ENCODE measurements at places on chromosomes 3 and 15.

DNA sequence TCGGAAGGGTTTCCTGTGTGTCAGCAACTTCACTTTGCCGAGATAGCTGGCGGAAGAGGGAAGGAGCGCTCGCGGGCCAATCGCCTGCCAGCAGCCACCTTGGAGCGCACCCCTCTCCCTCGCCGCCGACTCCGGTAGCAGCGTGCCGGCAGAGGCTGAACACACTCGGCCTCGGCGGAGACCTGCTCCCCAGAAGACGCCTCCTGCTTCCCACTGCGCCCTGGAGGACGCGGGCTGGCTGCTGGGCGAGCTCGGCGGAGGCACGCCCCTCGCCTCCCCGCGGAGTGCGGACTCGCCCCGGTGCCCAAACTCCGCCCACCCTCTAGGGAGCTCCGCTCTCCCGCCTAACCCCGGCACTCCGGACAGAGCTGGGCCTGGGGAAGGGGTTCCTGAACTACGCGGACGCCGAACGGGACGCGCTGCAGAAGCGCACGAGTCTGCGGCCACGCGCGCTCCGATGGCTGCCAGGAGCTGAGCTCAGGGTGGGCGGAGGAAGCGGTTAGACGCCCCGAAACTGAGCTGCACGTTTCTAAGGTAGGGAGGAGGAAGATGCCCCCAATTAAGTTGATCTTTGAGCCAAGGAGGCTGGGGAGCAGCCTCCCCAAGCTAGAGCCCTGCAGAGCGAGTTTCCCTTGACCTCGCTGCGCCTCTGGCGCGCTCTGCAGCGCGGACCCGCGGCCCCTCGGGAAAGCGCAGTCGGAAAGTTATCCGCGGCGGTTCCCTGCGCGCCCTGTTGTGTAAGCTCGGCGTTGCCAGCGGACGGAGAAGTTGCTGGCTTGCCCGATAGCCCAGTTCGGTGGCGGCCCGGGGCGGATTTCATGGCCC is at the start of gene P2RY1:
TSS of gene P2RY1 (plus strand) at position 356 of the 825 bp plus-strand sequence. CDS start 652 bp downstream, outside the sequence.
- no peak for DNase-seq

- no peak for DNase-seq
Measured at GRCh38 chr15:59291213-59291549, 81.5 kb downstream of the MYO1E start.

DNA sequence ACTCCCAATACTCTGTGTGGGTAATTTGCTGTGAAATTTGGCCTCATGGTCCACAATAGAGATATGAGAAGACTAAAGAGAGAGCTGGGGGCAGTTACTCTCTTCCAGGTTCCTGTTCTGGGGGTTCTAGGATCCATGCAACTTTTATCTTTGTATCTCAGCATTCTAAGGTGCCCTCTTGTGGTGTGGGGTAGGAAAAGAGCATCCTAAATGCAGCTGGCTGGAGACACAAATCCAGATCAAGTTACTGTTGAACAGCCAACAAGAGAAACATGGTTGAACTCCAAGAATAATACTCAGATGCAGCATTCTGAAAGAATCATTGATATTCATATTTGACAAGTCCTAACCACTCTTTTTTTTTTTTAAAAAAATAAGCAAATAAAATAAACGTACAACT is 238.2 kb downstream of the GREM1 start:
- DNase-seq: no peak

- no peak for DNase-seq
Measured at GRCh38 chr15:57553526-57553925, 38.2 kb upstream of the MYZAP start.

GRCh38 chr3:43025423-43025822 is 46.3 kb downstream of the GASK1A start:
- no peak for DNase-seq

GRCh38 chr15:31905054-31905453 is 125.3 kb upstream of the CHRNA7 start:
- DNase-seq: no peak

- DNase-seq: no peak
Measured at GRCh38 chr15:68402432-68403160, 29.4 kb downstream of the ITGA11 start.

DNA sequence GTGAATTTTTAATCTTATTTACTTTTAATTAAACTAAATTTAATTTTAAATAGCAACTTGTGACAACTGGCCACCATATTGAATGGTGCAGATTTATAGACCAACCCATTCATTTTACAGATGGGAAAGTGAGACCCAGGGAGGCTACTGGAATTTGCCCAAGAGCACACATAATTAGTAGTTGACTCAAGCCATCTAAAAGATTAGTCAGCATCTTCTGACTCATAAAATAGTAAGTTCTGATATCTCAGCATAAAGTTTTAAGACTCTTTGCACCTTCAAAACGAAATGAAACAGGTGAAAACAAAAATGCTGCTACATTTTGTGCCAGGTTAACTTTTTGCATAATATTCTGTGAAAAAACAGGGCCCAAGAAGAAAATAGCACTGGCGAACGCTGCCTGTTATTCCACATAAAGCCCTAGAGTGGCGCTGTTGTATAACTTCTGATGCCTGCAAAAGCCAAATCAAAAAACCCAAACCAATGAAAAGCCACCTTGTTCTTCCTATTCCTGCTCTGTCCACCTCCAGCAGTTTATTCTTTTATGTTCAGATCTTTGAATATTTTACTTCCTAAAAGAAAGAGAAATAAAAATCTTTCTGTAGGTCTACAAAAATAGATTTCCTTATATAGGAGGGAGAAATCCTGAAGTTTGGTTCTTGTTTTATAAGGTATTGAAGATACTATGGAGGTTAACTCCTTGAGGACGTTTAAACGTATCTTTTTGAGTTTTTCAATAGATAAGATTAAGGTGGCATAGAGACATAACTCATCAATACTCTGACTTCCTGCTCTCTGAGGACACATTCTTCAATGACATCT is 62.8 kb downstream of the OTOL1 start:
- no peak for DNase-seq

GRCh38 chr3:10099041-10099440 is 9.0 kb downstream of the FANCD2OS start:
- no peak for DNase-seq

GRCh38 chr15:70339571-70340493 is 242.1 kb upstream of the TLE3 start:
- DNase-seq: no peak

DNA sequence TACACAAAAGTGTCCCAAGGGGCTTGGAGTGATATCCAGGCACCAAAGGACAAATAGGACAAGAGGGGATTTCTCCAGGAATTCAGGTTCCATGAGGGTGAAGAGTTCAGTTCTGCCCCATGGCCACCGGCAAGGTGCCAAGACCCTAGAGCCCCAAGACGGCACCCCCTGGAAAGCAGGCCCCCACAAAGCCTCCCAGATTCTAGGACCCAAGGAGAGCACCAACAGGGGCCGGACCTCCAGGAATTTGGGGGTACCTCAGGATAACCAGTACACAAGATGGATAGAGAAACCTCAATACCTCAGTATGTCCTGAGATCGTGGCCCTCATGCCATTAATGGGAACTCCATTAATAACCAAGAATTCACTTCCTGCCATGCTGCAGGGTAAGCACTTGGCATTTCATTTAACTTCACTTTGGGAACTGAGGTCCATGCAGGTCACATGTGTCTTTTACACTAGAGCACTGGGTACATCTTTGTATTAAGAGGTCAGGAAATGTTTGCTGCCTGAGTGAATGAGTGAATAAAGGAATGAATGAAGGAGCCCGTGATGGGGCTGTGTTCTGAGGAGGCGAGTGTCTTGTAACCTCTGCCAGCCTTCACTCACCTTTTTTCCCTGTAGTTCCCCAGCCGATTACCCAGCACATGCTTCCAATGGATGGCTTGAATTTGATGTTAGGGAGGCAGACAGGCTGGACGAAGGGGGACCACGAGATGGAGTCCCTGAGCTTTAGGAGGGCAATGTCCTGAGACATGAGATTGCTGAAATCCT is 15.5 kb upstream of the PRSS50 start:
- no peak for DNase-seq

DNA sequence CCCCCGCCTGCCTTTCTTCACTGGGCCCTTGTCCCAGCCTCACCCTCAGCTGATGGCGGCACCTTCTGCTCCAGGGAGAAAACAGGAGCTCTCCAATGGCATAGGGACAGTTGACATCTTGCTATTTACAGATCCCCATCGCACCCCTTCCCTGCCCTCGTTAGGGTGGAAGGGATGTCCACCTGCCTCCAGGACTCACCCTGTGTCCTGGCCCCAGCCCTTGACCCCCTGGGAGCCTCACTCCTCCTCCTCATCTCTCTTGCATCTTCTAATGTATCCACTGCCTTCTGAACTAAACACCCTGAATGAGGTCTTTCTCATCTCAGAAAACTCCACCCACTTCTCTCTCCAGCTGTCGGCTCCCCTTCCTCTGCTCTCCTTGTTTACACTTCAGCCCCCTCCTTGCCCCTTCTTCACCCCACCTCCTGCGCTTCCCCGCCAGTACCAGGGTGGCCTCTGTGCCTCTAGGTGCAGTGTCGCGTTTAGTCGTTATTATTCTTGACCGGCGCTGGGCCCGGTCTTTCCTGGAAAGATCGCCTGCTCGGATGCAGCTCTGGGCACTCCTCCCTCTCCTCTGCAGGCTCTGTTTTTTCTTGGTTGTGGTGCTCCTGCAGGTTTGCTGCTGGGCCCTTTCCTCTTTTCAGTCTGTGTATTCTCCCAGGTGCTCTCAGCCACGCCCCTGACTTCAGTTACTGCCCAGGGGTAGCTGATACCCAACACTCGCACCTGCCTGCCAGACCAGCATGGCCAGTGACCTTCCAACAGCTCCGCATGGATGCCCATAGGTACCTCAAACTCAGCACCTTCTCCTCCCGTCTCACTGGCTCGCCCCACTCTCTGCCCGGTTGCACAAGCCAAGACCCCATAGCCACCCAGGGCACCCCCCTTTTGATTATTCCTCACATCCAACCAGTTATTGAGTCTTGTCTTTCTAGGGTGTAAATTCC is 42.9 kb downstream of the PML start:
- DNase-seq: no peak

GRCh38 chr3:123143669-123144411 is 57.9 kb upstream of the SEC22A start:
- no peak for DNase-seq

- no peak for DNase-seq
Measured at GRCh38 chr15:71651750-71652186, 158.6 kb upstream of the NR2E3 start.

GRCh38 chr3:41304593-41304992 is 105.3 kb downstream of the CTNNB1 start:
- DNase-seq: no peak

GRCh38 chr3:111608383-111608782 is 13.2 kb upstream of the ZBED2 start:
- no peak for DNase-seq

GRCh38 chr15:32967521-32967920 is 227.0 kb downstream of the FMN1 start:
- DNase-seq: no peak

DNA sequence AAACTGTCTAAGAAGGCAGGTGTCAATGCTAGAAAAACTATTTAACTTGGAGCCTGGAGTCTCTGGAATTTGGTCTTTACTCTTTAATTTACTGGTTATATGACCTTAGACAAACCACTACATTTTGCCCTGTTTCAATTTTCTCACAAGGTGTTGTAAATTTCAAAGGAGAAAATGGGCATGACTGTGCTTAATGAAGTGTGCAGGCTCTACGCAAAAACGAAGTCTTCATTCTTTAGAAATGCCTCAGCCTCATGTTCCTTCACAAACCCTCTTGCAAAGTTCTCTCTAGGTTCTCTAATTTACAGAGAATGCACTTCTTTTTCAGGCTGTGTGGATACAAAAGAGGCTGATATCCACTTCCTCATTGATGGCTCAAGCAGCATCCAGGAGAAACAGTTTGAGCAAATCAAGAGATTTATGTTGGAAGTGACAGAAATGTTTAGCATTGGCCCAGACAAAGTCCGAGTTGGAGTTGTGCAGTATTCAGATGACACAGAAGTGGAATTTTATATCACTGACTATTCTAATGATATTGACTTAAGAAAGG is 39.1 kb downstream of the COL6A5 start:
- no peak for DNase-seq

DNA sequence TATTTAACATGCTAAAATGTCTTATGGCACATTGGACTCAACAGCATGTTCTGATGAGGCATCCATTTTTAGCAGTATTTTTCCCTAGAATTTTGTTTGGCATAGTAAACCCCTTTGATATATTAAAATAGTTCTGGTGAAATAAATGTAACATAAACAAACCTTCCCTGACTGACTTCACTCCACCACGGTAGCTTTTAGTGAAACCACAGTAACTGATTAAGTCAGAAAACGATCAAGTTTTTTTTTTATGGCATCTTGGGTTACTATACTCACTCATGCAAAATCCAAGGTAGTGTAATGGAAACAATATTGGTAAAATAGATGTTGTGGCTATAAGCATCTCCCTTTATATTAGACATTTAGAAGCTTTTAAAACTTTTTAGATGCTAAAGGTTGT is 2.8 kb downstream of the SERP1 start:
- no peak for DNase-seq

DNA sequence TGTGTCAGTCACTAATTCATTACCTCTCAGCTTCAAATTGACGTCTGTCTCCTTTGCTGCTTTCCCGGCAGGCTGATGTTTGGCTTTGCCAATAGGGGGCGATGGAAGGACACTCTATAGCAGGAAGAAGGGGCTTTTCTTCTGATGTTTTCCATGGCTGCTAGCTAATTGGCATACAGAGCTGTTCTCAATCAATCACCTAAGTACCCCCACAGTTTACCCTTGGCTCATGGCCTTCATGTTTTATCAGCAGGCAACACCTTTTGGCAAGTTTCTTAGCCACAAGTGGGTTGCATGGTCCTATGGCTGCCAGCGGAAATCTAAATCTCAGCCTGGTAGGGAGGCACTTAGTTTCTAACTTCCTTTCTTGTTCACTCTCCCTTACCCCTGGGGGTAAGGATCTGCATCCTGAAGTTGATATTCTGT is 45.0 kb downstream of the ESYT3 start:
- DNase-seq: no peak

DNA sequence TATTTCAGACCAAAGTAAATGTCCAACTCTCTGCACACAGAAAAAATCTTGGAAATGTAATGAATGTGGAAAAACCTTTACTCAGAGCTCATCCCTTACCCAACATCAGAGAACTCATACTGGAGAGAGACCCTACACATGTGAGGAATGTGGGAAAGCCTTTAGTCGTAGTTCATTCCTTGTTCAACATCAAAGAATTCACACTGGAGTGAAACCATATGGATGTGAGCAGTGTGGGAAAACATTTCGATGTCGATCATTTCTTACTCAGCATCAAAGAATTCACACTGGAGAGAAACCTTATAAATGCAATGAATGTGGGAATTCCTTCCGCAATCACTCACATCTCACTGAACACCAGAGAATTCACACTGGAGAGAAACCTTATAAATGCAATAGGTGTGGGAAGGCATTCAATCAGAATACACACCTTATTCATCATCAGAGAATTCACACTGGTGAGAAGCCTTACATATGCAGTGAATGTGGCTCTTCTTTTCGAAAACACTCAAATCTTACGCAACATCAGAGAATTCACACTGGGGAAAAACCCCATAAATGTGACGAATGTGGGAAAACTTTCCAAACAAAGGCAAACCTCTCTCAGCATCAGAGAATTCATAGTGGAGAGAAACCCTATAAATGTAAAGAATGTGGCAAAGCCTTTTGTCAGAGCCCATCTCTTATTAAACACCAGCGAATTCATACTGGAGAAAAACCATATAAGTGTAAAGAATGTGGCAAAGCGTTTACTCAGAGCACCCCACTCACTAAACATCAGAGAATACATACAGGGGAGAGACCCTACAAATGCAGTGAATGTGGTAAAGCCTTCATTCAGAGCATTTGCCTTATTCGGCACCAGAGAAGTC is 8.0 kb upstream of the ZNF501 start:
- DNase-seq: no peak

- no peak for DNase-seq
Measured at GRCh38 chr3:124463234-124463633, 267.0 kb upstream of the UMPS start.
